ENCODE measurements at places on chromosomes 1 and 21. TPM values are rescaled to one million over a fixed set of nuclear protein-coding genes. Genes with fewer than 3 reads are reported as not detected.

Gene DUSP23
- 11.0 TPM for total RNA-seq

DNA sequence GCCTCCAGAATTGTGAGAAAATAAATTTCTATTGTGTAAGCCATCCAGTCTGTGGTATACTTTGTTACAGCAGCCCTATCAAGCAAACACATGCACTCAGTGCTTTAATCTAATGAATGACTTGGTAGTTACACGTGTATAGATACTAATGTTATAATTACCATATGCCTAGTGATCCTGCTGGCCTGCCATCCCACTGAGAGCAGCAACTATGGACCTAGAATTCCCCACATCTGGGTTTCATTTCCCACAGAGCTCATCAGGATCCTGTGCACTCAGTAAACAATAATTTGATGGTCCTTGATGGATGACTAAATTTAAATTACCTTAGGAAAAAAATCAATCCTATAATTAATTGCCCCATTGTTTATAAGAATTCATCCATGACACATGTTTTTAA is 86.5 kb upstream of the RGS1 start:
- DNase-seq, result no peak

GRCh38 chr1:10520497-10520896 is 45.7 kb downstream of the PEX14 start:
- DNase-seq, result no peak

Gene AIM2
- total RNA-seq, result 39.5 TPM

Gene HSF2BP
- total RNA-seq, result 3.9 TPM

DNA sequence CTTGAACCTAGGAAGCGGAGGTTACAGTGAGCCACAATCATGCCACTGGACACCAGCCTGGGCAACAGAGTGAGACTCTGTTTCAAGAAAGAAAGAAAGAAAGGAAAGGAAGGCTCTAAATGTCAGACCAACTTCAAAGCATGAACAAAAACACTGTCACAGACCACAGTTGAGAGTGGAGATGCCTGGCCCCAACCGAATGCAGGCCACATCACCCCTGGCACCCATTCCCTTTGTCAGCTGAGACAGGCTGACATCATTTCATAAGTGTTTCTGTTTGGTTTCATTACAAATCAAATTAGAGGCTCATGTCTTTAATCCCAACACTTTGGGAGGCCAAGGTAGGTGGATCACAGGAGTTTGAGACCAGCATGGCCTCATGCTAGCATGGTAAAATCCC is 28.6 kb upstream of the NADK start:
- DNase-seq, result no peak

Gene PRDX6
- 451 TPM for total RNA-seq

DNA sequence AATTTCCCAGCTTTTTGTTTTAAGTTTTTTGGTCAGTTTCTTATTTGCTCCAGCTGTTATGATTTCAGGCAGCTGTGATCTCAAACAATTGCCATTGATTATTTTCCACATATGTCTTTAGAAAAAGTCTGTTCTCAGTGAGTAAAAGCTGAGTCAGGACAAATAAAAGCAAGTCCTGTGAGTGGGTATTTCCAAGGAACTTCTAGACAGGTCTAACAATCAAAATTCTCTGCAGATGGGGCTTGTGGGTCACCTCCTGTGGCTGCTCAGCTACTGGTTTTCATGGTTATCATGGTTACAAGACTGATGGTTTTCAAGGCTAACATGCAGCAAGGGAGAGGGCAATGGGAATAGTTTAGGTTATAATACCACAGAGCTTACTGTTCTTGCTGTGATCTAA is 585.7 kb downstream of the LMO4 start:
- DNase-seq, result no peak

DNA sequence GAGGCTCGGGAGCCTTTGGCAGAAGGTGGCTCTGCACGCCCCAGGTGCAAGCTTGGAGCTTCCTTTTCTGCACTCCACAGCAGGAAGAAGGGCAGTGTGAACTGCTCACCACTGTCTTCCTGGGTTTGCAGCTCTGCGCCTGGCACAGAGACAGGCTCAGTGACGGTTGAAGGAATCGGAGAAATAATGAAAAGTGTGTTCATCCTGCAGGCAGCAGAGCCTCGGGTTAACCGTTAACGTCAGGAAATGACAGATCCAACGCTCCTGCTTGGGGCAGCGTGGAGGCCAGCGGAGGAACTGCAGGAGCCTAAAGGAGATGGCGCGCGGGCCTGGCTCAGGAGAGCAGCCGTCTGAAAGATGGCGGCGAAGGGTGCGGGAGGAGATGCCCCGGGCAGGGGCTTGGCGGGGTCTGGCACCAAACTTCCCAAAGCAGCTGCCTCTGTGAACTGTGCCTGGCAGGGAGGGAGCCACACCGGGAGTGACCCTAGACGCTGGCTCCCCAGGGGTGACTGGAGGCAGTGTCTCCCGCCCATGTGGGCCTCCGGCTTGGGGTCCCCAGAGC is 10.9 kb upstream of the SAMD11 start:
- no peak for DNase-seq

- peak; percentile 54 for DNase-seq
Observed at GRCh38 chr1:19918057-19918456, 5.4 kb downstream of the PLA2G2E start.

- DNase-seq, result no peak
Observed at GRCh38 chr1:27413004-27413403, 20.6 kb downstream of the GPR3 start.

GRCh38 chr1:14768582-14769304 is 170.3 kb downstream of the KAZN start:
- DNase-seq, result no peak

- peak; percentile 98 for DNase-seq
Observed at GRCh38 chr1:24294716-24295371, 24.3 kb upstream of the GRHL3 start.

Gene CLCA1
- not detected for total RNA-seq

Gene MSH4
- total RNA-seq, result not detected

DNA sequence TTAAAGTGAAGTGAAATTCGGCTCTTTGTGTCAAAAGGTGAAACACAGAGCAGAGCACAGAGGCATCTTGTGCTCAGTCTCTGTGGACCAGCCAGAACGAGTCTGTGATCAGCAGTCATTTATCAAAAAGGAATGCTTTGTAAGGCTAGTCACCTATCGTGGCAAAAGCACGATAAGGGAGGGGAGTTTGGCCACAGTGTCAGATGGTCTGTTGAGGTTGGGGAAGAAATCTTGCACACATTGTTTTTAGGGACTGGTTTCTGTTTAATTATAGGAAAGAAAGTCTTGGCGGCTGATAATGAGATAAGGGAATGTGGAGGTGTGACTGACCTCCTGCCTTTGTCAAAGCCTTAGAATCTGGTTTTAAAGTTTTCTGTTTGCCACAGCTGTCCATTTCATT is 58.2 kb upstream of the KIAA1614 start:
- DNase-seq, result no peak

Gene MCOLN3
- 1.4 TPM for total RNA-seq

DNA sequence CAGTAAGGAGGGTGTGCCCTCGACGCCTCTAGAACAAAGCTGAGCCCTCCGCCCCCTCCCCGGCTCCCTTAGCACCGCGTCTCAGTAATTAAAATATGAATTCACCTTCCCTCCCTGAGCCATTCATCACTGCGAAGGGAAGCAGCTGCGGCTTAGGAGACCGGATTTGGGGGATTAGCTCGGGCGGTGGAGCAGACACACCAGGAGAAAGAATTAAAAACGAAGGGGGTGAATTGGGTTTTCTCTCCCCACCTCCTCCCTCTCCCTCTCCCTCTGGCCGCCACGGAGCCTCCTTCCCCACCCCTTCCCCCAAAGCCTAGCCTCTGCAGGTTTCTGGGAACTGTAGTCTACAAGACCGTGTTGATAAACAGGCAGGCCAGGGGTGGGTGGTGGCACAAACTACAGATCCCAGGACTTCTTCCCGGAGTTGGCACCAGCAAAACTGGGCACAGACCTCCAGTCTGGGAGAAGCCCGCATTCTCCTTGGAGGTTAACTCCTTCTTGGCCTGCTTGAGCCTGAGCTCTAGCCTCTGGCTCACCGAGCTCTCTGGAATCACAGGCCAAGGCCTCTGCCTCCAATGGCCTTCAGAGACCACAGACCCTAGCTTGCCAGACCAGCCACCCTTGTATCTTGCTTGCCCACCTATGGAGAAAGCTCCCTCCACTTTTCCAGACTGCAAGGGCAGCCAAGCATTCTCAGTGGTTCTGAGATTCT is 10.8 kb downstream of the BLACAT1 start:
- DNase-seq, result peak; percentile 75

Gene CCDC18
- total RNA-seq, result 2.3 TPM

DNA sequence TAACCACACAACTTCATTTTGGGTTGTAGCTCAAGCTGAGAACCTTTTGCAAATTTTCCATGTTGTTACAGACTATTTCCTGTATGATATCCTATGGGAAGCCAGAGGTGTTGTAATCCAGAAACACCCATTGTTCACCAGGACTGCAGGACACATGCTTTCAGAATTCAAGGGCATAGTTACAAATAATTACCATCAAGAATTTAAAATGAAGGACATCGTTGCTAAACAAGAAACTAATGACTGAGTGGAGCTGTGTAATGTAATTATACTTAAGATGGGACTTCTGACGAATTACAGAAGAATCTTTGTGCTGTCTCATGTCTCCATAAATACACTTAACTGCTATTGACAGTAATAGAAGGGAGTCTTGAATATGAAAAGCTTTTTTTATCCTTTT is 47.6 kb upstream of the HOOK1 start:
- no peak for DNase-seq

Gene LRRC39
- total RNA-seq, result not detected

DNA sequence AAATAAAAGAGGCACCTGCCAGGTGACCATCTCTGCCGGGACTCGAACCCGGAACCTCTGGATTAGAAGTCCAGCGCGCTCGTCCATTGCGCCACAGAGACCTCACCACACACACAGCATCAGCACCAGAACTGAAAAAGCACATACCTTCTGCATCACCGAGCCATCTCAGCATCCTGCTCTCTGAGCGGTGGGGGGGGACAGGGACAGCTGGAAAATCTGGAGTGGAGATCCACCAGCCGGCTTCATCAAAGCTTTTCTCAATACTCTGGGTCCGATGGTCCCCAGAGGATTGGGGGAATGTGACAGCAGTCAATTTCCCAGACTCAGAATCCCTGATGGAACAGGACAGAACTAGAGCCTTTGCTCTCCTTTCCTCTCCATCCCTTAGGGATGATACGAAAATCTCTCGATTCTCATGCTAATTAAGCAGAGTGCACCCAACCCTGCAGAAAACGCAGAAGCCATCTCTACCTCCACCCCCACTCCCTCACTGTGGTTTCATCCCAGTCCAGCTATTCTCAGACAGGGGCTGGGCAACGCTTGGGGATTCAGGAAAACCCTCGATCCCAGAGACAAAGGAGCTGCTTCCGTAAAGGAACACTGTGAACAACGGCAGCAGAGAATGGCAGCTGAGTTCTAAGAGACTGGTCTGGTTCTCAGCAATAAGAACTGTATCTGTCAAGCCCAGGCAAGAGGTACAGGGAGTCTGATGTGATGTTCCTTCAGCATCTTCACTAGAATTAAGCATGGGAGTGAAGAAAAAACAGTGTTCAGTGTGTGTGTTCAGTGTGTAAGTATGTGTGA is 29.6 kb upstream of the CADM3 start:
- peak; percentile 72 for DNase-seq

GRCh38 chr1:220044678-220045355 is 1.5 kb downstream of the EPRS1 start:
- no peak for DNase-seq

DNA sequence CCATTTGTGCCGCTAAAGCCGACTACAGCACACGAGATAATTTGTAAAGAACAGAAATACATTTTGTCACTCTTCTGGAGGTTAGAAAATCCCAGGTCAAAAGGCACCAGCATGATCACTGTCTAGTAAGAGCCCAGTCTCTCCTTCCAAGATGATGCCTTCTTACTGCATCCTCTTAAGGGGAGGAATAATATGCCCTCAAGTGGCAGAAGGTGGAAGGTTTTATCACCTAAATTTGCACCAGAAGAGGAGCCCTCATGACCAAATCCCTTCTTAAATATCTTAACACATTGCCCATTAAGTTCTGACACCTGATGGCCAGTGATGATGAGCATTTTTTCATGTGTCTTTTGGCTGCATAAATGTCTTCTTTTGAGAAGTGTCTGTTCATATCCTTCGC is 326.7 kb upstream of the RGS18 start:
- peak; percentile 29 for DNase-seq

DNA sequence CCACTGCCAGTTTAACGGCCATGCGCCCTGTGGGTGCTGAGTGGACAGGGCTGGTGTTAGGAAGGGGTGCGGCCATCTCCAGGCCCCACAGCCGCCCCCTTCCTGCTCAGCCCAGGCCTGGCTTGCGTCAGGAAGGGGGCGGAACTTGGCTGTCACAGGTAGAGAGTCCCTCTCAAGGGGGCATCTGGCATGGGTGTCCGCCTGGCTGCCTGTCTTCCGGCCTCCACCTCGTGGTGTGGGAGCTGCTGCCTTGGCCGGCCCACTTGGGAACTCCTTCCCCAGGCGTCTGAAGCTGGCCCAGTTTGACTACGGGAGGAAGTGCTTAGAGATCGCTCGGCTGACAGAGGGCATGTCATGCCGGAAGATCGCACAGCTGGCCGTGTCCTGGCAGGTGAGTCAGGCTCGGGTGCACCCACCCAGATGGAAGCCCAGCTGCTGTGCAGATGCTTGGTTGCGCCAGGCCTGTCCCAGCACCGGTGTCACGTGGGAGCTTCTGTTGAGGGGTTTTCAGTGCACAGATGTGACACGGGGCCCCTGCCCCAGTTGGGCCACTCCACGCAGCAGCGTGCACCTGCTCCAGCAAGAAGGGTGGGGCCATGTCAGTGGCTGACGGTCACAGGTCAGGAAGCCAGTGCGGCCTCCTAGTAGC is 9.1 kb upstream of the ATAD3B start:
- DNase-seq, result no peak

- no peak for DNase-seq
Observed at GRCh38 chr1:76868154-76868882, 1.0 kb downstream of the ST6GALNAC5 start.

DNA sequence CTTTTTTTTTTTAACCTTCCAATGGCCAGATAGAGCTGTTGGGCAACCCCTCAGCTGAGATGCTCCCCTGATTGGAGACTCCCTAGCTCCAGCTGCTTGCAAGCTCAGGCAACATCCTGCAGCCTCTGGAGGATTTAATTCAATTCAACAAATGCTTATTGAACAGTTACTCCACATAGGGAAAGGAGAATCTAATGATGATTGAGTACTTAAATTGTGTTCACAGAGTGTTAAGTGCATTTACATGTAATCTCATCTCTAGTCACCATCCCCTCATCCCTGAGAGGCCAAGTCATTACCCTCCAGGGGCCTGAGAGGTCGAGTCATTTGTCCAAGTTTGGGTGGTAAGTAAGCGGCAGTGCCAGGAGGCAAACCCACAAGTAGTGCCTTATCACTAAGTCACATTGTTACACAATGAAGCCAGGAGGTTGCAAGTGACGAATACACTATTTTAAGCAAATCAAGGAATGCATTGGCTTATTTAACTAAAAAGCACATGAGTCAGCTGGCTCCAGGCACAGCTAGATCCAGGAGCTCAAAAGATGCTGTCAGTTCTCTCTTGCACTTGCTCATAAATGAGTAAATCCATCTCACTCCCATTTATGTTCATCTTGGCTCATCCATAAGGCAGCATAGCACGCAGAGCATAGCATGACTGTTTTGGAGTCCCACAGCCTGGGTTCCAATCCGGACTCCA is 64.3 kb downstream of the OPTC start:
- DNase-seq, result peak; percentile 90

Gene SLC6A9
- 9.6 TPM for total RNA-seq

GRCh38 chr1:25427696-25428095 is 3.0 kb upstream of the MACO1 start:
- no peak for DNase-seq
